ENCODE measurements at places on chromosomes 12 and 14.

DNA sequence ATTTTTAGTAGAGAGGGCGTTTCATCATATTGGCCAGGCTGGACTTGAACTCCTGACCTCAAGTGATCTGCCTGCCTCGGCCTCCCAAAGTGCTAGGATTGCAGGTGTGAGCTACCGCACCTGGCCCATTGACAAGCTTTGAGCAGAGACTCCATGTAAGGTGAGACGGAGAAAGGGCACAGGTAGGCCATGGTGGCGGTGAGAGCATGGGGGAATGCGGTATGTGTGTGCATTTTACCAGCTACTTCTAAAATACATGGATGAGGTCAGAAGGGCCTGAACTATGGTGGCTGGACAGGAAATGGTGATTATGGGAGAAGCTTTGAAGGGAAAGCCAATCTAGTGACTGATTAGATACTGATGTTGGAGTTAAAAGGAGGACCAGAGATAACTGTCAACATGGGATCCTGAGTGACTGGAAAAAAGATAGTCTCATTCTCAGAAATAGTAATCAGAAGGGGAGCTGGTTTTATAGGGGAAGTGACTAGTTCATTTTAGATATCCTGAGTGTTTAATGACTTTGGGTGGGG lies 21.9 kb upstream of the PTPRB start:
- no peak for DNase-seq

- no peak for DNase-seq
Measured at GRCh38 chr12:130829391-130830245, 9.4 kb downstream of the STX2 start.

DNA sequence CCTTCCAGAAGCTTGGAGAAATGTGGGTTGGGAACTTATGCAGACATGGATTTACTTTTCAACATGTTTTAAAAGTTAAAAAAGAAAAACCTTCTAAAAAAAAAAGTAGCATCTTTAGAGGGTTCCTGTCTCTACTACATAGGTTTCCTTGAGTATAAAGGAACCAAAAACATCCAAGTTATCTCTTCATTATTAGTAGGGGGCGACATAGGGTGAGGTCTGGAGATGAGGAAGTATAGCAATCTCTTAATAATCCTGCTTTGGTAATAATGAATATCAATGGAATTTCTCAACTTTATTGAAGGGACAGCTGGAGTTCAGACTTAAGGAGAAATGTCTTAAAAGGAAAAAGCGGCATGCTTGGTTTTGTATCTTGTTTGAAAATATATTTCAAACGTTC lies 6.5 kb upstream of the PLXNC1 start:
- no peak for DNase-seq

GRCh38 chr12:67354966-67355365 lies 85.8 kb downstream of the CAND1 start:
- no peak for DNase-seq

- DNase-seq: no peak
Measured at GRCh38 chr12:30420561-30420960, 275.1 kb downstream of the IPO8 start.

- no peak for DNase-seq
Measured at GRCh38 chr12:92089559-92089958, 56.1 kb downstream of the BTG1 start.

- no peak for DNase-seq
Measured at GRCh38 chr12:20493934-20494333, 125.6 kb downstream of the PDE3A start.

GRCh38 chr12:4791497-4791896 lies 71.3 kb downstream of the GALNT8 start:
- DNase-seq: no peak

DNA sequence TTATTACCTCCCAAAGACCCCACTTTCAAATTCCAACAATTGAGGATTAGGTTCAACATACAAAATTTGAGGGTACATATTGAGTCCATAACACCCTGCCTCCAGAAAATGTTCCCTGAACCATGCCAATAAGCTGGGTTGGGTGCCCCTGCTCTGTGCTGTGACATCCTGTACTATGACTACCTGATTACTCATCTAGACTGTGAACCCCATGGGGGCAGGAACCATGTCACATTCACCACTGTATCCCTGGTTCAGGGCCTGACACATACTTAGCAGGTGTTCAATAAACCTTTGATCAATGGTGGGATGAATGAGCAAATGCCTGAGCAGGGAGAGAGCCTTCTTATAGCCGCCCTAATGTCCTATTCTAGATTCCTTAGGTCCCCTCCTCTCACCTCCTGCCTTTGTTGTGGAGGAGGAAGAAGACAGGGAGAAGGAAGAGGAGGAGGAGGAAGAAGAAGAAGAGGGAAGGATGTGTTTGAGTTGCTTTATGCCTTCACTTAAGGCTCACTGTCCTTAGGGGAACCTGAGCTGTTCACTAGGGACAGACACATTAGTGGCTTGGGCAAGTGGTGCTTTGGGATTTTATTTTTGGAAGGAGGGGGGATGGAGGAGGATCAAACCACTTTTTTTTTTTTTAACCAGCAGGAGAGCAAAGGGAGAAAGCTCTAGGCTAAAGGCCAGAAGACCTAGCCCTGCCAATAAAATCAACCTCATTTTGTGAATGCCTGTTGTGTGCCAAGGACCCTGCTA lies 21.3 kb downstream of the GPR68 start:
- no peak for DNase-seq
